ENCODE measurements at places on chromosomes 7 and 10.
A peak's percentile ranks its signal among the peaks of the same experiment; 100 is the strongest.

GRCh38 chr7:99399597-99399996 is 8.8 kb downstream of the PDAP1 start:
- no peak for DNase-seq

DNA sequence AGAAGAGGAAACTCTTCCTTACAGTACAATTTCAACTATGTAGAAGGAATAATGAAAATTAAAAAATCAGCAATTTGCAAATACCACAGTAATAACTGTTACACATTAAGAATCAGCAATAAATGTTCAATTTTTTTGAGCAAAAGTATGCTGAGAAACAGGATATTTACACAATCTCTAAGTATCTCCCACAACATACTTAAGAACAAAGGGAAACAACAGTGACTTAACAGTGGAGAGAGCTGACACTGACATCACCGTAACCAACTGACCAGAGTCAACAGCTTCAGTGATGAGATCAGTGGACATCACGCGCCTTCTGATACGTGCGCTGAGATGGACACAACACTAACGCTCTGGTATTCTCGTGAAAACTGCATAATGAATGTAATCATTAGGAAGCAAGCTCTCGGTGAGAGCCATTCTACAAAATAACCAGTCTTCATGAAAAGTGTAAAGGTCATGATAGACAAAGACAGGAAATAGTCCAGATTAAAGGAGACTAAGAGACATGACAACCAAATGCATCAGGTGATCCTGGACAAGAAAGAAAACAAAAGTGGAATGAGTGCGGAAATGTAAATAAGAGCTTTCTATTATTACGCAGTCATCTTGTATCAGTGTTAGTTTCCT is 82.6 kb downstream of the PIP4K2A start:
- no peak for DNase-seq

GRCh38 chr7:76233538-76234281 is 32.0 kb downstream of the SRRM3 start:
- no peak for DNase-seq

DNA sequence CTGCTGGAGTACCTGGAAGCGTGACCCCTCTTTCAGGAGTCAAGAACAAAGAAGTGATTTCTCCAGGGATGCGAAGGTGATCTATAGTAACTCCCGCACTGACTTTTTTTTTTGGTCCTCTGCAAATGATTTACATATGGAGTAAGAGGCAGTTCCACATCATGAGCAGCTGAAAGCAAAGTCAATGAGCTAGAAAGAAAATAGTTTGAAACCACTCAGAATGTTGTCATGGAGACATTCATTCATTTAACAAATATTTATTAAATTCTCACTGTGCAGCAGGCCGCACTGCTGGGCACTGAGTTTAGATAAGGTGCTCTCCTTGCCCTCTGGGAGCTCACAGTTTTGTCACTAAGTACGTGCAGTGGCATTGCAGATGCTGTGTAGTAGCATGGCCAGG is 206.7 kb downstream of the CAMK1D start:
- no peak for DNase-seq

- peak; percentile 85 for DNase-seq
Observed at GRCh38 chr7:82559193-82559805, 115.7 kb upstream of the CACNA2D1 start.

DNA sequence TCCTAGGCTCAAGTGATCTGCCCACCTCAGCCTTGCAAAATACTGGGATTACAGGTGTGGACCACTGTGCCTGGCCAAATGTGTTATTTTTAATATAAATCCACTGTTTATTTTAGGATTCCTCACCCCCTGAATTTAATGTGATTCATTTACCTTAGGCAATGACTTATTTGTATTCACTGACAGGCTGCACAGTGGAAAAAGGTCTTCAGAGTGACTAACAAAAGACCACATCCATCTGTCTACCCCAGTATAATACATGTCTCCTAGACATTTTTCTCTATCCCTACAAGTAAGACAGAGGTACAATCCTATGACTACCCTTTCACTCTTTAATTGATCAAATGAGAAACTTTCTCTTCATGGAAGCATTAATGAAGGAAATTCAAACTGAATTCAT is 230.2 kb downstream of the AHR start:
- no peak for DNase-seq

GRCh38 chr7:129640400-129640799 is 28.9 kb downstream of the NRF1 start:
- no peak for DNase-seq

DNA sequence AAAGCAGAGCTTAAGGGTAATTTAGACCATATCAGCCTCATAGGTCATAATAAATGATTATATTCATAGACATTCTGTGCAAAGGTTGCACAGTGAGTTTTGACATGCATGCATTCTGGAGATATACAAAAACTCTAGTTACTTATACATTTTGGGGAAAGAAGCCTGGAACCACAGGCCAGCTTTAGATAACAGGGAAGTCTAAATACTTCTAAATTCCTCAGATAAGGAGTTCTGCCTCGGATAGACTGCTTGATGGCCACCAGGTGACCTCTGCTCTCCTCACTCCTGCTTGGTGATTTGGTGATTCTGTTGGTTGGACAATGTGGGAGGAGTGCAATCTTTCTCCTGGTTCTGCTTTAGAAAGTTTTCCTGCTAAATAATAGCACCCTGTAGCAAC is 77.9 kb downstream of the SGMS1 start:
- DNase-seq, result no peak

- DNase-seq, result no peak
Observed at GRCh38 chr7:20114468-20114867, 102.7 kb downstream of the MACC1 start.

GRCh38 chr7:11935905-11936304 is 103.9 kb upstream of the THSD7A start:
- no peak for DNase-seq

DNA sequence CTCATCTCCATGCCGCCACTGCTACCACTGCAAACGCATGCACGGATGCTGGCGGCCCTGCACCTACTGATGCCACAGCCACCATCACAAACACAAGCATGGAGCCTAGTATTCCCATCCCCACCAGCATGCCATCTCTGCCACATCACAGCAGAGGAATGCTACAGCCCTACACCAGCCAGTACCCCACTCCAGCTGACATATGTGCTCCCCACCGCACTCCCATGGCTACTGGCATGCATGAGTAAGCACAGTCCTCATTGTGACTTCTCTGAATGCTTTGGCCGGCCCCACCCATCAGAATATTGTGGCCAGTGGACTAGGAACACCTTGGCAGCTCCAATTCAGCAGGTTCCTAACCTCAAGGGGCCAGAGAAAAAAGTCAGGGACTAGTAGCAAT is 705.5 kb downstream of the POM121L12 start:
- DNase-seq, result no peak

GRCh38 chr10:97018251-97019212 is 167.2 kb downstream of the SLIT1 start:
- no peak for DNase-seq

DNA sequence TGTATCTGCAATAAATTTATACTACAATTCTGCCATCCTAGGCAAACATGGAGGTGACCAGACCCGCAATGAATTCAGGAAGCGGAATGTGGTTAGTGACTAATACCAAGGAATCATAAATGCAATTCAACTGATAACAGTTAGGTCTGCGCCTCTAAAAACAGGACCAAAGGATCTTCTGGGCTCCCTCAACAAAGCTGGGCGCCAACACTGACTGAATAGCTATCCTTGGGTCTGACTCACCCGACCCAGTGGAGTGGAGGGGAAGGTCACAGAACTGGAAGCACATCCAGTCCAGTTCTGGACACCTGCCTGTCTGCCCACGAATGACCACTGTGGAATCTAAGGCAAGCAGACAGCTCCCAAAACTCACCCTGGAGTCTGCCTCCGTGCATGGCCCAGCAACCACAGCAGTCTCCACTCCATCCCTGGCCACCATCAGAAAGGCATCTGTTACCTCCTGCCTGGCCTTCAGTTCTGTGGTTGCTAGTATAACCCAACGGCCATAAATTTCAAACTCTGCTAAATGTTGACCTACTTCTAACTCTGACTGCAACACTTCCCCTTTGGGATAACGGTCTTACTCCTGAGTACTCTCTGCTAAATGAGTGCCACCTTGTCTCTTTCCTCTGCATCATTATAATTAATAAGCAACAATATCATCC is 43.0 kb upstream of the DLX6 start:
- no peak for DNase-seq

- no peak for DNase-seq
Observed at GRCh38 chr10:52541006-52541473, 227.0 kb downstream of the DKK1 start.

DNA sequence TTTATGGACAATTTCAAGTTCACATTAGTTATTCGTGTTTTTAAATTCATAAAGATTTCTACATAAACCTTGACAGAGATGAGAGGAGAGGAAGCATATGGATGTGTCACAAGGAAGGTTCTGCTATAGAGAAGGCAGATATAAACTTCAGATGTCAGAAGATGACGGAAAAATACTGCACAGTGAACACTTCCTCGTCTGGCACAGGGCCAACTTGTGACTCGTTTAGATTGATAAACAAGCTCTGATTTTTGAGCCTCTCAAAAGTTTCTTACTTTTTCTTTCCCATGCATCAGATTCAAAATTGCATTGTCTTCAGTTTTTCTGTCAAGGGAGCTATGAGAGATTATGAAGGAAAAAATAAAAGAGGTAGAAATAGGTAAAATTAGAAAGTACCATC is 156.4 kb upstream of the MINDY3 start:
- no peak for DNase-seq

DNA sequence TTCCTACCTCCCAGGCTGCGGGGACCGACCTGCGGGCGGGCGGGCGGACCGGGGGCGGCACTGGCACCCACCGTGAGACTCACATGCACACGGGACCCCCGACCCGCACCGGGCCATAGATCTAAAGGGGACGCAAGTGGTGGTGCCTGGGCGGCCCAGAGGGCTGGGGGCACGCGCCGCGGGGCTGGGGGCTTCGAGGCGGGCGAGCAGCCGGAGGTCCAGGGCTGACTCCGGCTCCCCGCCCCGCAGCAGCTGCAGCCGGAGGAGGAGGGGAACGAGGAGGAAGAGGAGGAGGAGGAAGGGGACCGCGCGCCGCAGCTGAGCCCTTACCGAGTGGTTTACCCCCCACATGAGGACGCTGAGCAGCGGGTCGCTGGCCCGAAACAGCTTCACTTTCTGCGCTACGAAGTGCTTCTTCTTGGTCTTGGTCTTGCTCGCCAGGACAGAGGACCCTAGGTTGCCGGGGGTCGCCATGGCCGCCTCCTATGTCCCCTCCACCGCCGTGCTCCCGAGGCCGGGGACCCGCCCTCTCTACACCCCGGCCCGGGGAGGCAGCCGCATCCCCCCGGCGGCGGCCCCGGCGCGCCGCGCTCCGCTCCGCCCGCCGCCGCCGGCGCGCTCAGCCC is 412 bp downstream of the PIP4K2A start:
- DNase-seq, result peak; percentile 50

GRCh38 chr7:79272066-79272669 is 181.3 kb downstream of the MAGI2 start:
- no peak for DNase-seq

GRCh38 chr7:70237256-70237655 is 639.0 kb downstream of the AUTS2 start:
- DNase-seq, result no peak

GRCh38 chr7:154372011-154372601 is 319.9 kb downstream of the DPP6 start:
- no peak for DNase-seq

GRCh38 chr7:129652914-129653313 is 41.4 kb downstream of the NRF1 start:
- DNase-seq, result no peak

DNA sequence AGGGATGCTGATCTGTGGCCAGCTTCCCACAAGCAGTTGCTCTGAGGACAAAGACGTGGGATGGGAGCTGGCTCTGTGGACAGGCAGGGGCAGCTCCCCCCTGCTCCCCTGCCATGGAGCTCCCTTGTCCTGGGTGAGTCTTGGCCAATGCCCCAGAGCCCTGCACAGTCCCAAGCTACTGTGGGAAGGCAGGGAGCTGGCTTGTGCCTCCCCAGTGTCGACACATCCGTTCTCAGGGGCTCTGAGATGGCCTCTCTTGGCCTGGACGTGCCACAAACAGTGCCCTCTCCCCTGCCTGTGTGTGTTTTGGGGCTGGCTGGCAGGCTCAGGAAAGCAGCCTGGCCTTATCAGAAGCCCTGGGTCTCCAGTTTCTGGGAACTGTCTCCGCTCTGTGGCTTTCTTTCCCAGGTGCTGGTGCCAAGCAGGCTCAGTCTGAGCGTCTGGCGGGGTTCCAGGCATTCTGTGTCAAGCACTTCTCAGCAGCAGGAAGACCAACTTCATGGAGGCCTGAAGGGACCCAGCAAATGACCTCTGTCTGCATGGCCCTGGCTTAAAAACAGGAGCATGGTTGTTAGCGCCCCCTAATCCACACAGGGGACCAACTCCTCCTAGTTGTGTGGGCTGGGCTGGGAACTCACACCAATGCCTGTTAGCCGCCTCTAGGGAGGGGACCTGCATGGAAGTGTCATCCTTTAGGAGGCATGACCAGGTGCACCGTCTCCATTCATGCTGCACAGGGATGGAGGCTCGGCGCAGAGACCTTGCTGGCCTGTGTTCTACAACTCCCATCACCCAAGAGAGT is 375.2 kb downstream of the RPS24 start:
- DNase-seq, result no peak

- peak; percentile 10 for DNase-seq
Observed at GRCh38 chr10:132294561-132295318, 13.0 kb downstream of the STK32C start.

DNA sequence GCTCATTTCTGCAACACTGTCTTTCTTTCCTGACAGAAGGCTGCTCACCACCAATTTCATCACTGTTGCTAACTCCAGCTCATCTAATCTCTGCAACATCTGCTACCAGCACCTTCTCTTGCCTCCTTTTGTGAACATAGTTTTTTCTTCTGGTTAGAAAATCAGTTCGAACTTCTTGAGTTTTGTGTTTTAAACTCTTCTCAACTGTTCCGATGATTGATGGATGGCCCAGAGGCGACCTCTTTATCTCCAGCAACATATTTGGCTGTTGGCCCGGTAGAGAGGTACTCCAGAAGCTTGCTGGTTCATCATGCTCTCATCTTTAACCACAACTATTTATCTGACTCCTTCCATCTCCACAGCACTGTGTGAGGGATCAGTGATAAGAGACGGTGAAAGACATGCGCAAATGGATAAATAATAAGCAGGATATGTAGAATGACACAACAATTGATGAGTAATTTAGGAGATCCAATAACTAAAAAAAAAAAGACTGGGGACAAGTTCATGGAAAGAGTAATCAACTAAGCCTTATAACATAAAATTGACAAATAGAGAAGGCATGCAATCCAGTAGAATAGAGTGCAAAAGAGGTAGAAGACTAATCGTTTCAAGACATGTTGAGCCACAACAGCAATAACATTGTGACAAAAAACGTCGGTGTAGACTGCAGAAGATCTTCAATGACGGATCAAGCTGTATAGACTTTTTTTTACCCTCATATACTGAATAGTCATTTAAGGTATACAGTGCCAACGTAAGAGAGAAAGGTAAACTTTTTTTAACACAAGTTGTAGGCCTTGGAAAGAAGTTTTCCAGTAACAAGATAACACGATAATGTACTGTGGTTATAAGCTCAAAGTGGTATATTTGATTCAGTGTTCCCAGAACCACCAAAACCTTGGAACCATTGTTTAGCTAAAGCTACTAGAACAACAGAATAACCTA is 152.2 kb downstream of the CRPPA start:
- no peak for DNase-seq

- no peak for DNase-seq
Observed at GRCh38 chr10:60488111-60488669, 98.5 kb upstream of the ANK3 start.

GRCh38 chr7:79285756-79286155 is 167.7 kb downstream of the MAGI2 start:
- DNase-seq, result no peak

GRCh38 chr7:90857603-90858002 is 261.5 kb downstream of the CDK14 start:
- DNase-seq, result no peak

GRCh38 chr10:91010952-91011351 is 90.1 kb upstream of the ANKRD1 start:
- no peak for DNase-seq

All from glutamatergic neuron (in vitro differentiated cells).